ENCODE measurements at places on chromosomes 7 and 10. TPM values are rescaled to one million over a fixed set of nuclear protein-coding genes. Genes with fewer than 3 reads are reported as not detected.

Gene ACSM6
- total RNA-seq, result not detected

Gene CEP55
- total RNA-seq, result 4.7 TPM

Gene NUTM2B
- 0.88 TPM for total RNA-seq

Gene AGAP3
- total RNA-seq, result 39.8 TPM

Gene MINDY4
- 8.5 TPM for total RNA-seq

Gene DAGLB
- total RNA-seq, result 17.1 TPM

DNA sequence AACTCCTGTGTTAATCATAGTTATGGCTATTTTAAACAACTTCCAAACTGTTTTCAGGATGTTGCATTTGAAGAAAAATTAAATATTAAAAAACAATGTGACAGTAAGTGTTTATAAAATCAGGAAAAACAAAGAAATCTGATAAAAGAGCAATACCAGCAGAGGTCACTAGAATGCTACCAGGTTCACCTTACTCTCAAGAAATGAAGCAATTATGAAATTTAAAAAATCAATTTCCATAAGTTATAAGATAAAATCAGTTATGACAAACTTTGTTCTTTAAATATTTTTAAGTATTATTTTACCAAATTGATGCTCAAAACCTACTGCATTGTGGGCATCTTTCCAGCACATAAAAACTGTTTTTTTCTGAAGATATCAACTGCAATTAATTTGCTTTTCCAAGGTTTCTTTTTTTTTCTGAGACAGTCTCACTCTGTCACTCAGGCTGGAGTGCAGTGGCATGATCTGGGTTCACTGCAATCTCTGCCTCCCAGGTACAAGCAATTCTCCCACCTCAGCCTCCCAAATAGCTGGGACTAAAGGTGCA lies 50.7 kb upstream of the RHEB start:
- H3K36me3 ChIP-seq, result peaks cover 16% of the 10 kb centered on the region
- H3K27ac ChIP-seq, result no peak overlapping the region
- no peak overlapping the region for H3K4me3 ChIP-seq
- H3K27me3 ChIP-seq, result no peaks in the 10 kb centered on the region

DNA sequence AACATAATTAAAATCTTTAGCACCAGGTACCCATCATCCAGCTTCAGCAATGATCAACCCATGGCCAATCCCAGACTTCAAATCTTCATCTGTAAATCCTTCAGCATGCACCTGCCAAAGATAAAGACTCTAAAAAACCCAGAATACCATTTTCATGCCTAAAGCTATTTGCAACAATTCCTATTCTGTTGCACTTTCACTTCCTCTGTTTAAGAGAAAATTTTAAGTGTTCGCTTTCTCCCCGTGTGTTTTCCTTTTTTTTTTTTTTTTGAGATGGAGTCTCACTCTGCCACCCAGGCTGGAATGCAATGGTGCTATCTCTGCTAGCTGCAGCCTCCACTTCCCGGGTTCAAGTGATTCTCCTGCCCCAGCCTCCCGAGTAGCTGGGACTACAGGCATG lies 31.8 kb upstream of the HTR5A start:
- no peaks in the 10 kb centered on the region for H3K36me3 ChIP-seq
- no peak overlapping the region for H3K4me3 ChIP-seq
- no peak overlapping the region for H3K27ac ChIP-seq
- H3K4me1 ChIP-seq, result no peaks in the 10 kb centered on the region

- peaks cover 10% of the 10 kb centered on the region for H3K4me1 ChIP-seq
- H3K27me3 ChIP-seq, result no peaks in the 10 kb centered on the region
- no peaks in the 10 kb centered on the region for H3K36me3 ChIP-seq
- H3K27ac ChIP-seq, result no peak overlapping the region
Measured at GRCh38 chr10:70297224-70297623, 13.4 kb upstream of the NPFFR1 start.

GRCh38 chr10:28479927-28480627 lies 52.8 kb upstream of the WAC start:
- no peaks in the 10 kb centered on the region for H3K4me1 ChIP-seq
- peaks cover 3% of the 10 kb centered on the region for H3K27me3 ChIP-seq
- no peaks in the 10 kb centered on the region for H3K36me3 ChIP-seq

- no peak for DNase-seq
- no peak overlapping the region for H3K4me3 ChIP-seq
- no peaks in the 10 kb centered on the region for H3K27me3 ChIP-seq
- H3K36me3 ChIP-seq, result no peaks in the 10 kb centered on the region
Measured at GRCh38 chr10:62335326-62335725, 38.8 kb upstream of the ZNF365 start.

DNA sequence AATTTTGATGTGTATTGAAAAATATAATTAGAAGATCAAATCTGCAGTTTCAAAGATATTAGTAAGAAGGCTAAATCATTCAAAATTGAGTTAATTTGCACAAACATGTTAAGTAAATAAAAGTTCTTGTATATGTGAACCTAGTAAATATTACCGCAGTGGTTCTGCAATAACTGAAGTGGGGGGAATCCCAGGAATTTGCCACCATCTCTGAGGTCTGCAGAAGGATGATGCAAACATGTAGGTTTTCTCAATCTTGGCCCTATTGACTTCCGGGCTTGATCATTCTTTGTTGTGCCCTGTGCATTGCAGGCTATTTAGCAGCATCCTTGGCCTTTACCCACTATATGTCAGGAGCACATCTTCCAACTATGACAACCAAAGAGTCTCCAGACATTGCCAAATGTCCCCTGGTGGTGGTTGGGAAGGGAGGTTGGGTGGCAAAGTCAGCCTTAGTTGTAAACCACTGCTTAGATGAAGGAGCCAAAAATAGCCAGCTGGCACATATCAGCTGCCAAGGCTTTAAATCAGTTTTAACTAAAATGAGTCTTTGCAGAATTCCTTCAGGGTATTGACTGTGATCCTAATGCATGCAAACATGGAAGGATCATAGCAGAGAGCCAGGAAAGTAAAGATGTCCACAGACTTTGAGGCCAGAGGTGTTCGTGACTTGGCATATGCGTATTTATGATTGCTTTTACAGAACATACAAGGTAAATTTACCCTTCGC lies 146.3 kb downstream of the TRIL start:
- no peak for DNase-seq
- H3K4me1 ChIP-seq, result peaks cover 6% of the 10 kb centered on the region
- no peaks in the 10 kb centered on the region for H3K36me3 ChIP-seq
- no peak overlapping the region for H3K27ac ChIP-seq

- H3K36me3 ChIP-seq, result no peaks in the 10 kb centered on the region
- H3K4me3 ChIP-seq, result no peak overlapping the region
- H3K27ac ChIP-seq, result no peak overlapping the region
- no peaks in the 10 kb centered on the region for H3K27me3 ChIP-seq
- H3K4me1 ChIP-seq, result peaks cover 5% of the 10 kb centered on the region
Measured at GRCh38 chr7:45988405-45989057, 67.5 kb upstream of the IGFBP3 start.

GRCh38 chr10:100338434-100339036 lies 8.5 kb upstream of the SCD start:
- H3K36me3 ChIP-seq, result no peaks in the 10 kb centered on the region
- peak; percentile 87 for DNase-seq
- no peak overlapping the region for H3K27ac ChIP-seq
- no peak overlapping the region for H3K4me3 ChIP-seq
- no peaks in the 10 kb centered on the region for H3K4me1 ChIP-seq
- peaks cover 30% of the 10 kb centered on the region for H3K27me3 ChIP-seq

- H3K36me3 ChIP-seq, result no peaks in the 10 kb centered on the region
- no peak overlapping the region for H3K4me3 ChIP-seq
- no peak for DNase-seq
- H3K27me3 ChIP-seq, result no peaks in the 10 kb centered on the region
- no peak overlapping the region for H3K27ac ChIP-seq
- H3K4me1 ChIP-seq, result no peaks in the 10 kb centered on the region
Measured at GRCh38 chr10:55813451-55814170, 547.4 kb downstream of the ZWINT start.

DNA sequence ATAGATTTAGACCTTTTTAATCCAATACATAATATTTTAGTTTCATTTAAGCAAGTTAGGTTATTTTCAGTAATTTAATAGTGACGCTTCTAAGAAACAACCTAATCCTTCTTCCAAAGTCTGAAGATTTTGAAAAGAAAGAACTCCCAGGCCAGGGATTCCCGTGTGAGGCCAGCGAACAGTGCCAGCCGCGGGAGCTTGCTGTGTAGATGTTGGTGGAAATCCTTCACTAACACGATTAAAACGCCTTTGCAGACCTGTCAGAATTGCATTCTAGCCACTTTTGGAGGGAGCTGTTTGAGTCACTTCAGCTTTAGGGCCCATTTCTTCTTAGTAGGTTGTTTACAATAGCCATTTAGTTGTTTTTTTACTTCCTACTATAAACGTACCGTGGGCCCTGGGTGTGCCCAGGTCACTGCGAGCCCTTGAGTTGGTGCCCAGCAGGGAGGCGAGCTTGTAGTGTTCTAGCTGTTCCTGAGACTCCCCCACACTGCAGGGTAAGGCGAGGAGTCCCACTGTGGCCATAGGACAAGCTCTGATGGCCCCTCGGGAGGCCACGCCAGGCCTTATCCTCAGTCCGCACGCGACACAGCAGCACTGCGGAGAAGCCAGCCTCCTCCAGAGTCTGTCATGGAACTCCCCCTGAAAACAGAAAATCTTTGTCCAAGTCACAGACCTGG lies 32.3 kb downstream of the PPP2R2D start:
- no peak for DNase-seq
- H3K27ac ChIP-seq, result peak overlapping the region; percentile 3
- H3K36me3 ChIP-seq, result peaks cover 26% of the 10 kb centered on the region
- H3K4me1 ChIP-seq, result peaks cover 34% of the 10 kb centered on the region
